ENCODE measurements at places on chromosomes 16 and 17.

DNA sequence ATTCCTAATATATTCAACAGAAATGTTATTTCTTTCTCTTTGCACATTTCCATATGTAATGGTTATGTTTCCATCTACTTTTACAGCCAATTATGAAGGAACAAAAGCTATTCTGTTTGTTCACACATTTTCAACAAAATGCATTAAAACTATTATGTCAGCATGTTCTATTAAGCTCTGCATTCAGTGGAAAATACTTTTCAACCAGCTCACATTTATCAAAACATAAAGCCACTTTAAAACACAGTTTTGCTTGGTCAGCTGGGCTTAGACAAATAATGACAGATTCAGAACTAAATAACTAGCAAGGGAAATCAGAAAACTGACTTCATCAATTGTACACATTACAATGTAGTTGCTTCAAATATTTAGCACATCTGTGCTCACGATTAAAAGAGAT is 6.9 kb downstream of the SALL1 start:
- DNase-seq: no peak

DNA sequence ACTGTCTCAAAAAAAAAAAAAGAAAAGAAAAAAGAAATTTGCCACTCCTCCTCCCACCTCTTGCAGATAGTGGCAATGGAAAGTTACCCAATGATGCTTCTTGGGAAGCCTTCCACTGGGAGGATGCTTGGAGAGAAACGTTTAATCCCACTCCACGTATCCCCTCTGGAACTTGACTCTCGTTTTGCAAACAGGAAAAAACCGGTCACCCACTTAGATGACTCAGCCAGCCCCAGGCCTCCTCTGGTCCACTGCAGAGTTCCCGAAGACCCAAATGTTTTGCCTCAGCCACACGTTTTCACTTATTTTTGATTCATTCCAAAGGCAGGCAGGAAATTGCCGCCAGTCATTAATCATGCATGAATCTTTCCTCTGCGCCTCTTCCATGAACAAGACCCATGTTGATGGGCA is 9.3 kb upstream of the TNFRSF17 start:
- DNase-seq: no peak

DNA sequence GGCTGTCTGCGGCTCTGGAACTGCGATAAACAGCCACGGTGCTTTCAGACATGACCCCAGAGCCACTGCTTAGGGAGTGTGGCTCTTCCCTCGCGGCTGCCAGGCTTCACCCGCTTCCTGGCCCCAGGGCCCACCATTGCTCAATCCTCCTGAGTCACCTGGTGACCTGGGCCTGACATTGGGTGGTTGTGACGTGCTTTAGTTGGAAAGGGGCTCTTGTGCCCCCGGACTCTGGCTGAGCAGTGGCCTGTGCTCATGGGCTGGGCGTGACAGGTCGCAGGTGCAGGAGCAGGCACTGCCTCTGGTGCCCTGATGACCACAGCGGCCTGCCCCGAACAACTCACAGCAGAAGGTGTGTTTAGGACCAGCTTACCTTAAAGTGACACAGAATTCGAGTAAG is 8.6 kb upstream of the NUDT16L1 start:
- DNase-seq: no peak

- DNase-seq: no peak
Measured at GRCh38 chr17:44760474-44761308, 1.9 kb downstream of the ADAM11 start.

Data from activated CD8-positive, alpha-beta memory T cell treated with anti-CD3 and anti-CD28 coated beads, Interleukin-2, amount 50 U/mL, for 48 hours (primary cell).